ELF-1 (cell line): ENCODE measurements at places on chromosomes 7 and 10.
A peak's percentile ranks its signal among the peaks of the same experiment; 100 is the strongest.

DNA sequence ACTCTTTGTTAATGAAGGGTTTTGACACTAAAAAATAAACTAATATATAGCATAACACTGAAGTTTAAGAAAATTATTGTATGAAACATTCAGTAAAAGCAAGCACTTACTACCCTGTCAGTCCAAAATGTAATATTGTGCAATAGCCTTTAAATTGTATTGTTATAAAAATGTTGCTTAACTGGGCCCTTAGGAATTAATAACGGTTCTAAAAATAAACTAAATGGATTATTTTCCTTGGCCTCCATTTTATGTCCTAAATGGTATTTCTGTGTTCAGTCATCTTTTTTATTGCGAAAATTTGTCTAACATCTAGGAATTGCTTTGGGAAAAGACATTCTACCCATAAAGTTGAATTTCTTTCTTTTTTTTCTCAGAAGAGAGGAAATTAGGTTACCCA lies 49.0 kb upstream of the ABI1 start:
- DNase-seq, result no peak

- DNase-seq, result no peak
Observed at GRCh38 chr7:119397156-119397555, 875.8 kb upstream of the KCND2 start.

DNA sequence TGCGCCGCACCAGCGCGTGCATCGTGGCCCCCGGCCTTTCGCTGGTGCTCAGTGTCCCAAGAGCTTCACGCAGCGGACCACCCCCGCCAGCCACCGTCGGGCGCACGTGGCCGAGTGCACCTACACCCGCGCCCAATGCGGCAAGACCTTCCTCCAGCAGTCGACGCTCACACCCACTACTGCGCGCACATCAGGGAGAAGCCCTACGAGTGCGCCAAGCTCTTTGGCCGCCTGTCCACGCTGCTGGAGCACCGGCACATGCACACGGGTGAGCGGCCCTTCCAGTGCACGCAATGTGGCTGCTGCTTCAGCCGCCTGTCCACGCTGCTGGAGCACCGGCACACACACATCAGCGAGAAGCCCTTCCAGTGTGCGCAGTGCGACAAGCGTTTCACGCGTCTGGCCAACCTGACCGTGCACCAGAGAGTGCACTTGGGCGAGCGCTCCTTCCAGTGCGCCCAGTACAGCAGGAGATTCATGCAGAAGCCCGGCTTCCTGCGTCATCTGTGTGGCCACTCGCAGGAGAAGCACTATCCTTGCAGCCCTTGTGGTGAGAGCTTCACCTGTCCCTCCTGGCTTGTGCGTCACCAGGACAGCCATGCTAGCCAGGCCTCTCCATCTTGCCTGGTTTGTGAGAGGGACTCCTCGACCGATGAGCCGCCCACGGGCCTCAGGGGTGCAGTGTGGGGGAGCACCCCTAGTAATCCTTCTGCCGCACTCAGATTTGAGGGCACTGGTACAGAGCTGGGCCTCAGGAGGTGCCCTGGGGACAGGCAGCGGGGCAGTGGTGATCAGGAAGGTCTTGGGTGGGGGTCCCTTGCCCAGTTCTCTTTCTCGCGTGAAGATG lies 32.9 kb downstream of the ZNF783 start:
- no peak for DNase-seq

DNA sequence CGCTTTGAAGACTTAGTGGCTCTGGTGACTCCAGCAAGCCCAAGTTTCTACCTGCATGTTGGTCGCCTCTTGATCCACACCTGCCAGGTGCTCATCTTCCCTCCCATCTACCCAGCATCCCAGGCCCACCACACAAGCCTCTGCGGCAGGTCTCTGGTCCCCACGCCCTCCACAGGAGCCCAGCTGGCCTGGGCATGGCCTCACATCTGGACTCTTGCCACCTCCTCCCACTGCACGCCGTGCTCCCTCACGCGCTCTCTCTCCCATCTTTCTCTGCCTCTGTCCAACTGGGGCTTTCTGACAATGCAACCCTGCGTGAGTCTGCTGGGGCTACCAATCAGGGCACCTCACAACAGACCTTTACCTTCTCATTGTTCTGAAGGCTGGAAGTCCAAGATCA lies 50.2 kb upstream of the FGFR2 start:
- no peak for DNase-seq

GRCh38 chr10:91410638-91411371 lies 661 bp downstream of the HECTD2 start:
- DNase-seq, result peak; percentile 7

DNA sequence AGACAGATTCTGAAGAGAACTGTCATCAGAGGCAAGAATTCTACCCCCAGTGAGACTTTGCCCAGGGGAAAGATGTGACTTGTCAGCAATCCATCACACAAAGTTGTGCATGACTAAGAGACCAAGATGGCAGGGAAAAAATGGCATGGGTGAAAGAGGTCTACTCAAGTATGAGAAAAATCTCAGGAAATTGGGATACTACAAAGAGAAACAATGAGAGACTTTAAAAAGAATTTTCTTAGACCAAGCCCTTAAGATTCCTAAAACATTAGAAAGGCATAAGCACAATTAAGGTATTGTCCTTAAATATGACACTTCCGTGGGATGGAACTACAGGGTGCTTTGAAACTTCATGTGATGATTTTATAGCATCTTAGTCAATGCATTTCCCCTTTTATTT lies 45.6 kb upstream of the PDE1C start:
- DNase-seq, result no peak

DNA sequence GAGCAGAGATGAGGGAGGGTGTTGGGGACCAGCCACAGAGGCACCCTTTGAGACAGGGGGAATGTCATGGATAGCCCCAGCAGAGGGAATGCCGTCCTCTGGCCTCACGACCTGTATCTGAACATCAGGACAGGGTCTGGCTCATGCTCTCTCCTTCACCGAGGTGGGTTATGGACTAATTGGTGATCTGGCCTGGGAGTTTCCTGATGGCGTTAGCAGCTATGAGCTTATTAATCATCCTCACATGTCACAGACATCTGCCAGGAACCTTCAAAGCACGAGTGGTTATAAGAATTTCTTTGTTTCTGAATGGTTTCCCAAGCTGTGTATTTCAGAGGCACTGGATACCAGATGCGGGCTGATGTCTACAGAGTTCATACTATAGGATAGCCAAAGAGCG lies 6.9 kb downstream of the CPA4 start:
- DNase-seq, result no peak

GRCh38 chr7:107224374-107225223 lies 55.8 kb downstream of the HBP1 start:
- no peak for DNase-seq

GRCh38 chr7:33773053-33773452 lies 132.3 kb upstream of the BMPER start:
- no peak for DNase-seq
